ENCODE measurements at places on chromosomes 13 and 19. TPM values are rescaled to one million over a fixed set of nuclear protein-coding genes. Genes with fewer than 3 reads are reported as not detected.

The ATXN8OS gene
- total RNA-seq, result not detected

The CACNA1A gene
- total RNA-seq, result 0.47 TPM

The ZNF724 gene
- 12.1 TPM for total RNA-seq

The PTPRS gene
- 0.21 TPM for total RNA-seq

The ANKRD24 gene
- total RNA-seq, result 0.54 TPM

The KIR3DL1 gene
- not detected for total RNA-seq

The FCAR gene
- not detected for total RNA-seq

The ZNF575 gene
- total RNA-seq, result 1.4 TPM

The PROZ gene
- not detected for total RNA-seq

The GPI gene
- total RNA-seq, result 502 TPM

The IL11 gene
- total RNA-seq, result 0.34 TPM

The NOVA2 gene
- total RNA-seq, result not detected

The SIGLEC8 gene
- 0.13 TPM for total RNA-seq

The TPTE2 gene
- total RNA-seq, result not detected

The CEACAM3 gene
- not detected for total RNA-seq

The PLPP2 gene
- 0.16 TPM for total RNA-seq

The CGB7 gene
- not detected for total RNA-seq

The CCDC61 gene
- total RNA-seq, result 24.0 TPM

The KIR2DL3 gene
- not detected for total RNA-seq

The PCP2 gene
- 0.34 TPM for total RNA-seq

The LYPD5 gene
- 0.29 TPM for total RNA-seq

The LILRA2 gene
- not detected for total RNA-seq

The ZSCAN5A gene
- 7.5 TPM for total RNA-seq

The ENOX1 gene
- total RNA-seq, result 0.17 TPM

The NUDT19 gene
- 26.2 TPM for total RNA-seq

The DACT3 gene
- 5.7 TPM for total RNA-seq

All from activated T-helper 1 cell treated with anti-CD3 and anti-CD28 coated beads, Interleukin-12 subunit alpha, Interleukin-12 subunit beta, Interleukin-2, Interleukin-4 antibody, amounts not matched to agents 30 ng/mL and 10 ng/mL and 1 ng/mL, durations not matched to agents 14 hours and 24 hours and 36 hours (primary cell).